ENCODE measurements at places on chromosomes 6 and 20.

DNA sequence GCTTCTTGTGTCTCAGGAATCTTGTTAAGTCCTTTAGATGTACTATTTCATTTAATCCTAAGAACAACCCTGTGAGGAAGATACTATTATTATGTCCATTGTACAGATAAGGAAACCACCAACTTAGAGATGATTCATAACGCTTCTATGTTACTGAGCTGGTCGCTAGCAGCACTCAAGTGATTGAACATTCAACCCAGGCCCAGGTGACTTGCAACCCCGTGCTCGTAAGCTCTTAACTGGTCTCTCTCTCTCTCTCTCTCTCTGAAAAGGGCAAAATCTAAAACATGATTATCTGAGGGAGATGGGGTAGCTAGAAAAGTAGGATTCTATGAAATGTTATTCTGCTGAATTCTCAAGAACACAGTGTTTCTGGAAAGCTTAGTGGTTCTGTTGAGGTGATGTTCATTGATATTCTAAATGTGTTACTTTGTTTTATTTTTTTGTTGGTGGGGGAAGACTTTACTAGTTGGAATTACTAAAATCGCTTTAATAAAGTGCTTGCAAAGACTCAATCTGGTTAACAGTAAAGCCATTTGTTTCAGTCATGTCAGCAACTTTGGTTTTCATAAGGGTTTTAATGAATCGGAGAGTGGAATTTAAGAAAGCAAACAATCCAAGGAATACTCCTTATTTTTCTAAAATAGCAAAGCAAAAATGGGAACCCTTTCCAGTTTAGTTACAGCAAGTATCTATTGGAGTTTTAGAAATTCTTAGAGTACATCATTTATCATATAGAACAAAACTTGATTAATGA is 265.0 kb upstream of the TAB2 start:
- DNase-seq: no peak

DNA sequence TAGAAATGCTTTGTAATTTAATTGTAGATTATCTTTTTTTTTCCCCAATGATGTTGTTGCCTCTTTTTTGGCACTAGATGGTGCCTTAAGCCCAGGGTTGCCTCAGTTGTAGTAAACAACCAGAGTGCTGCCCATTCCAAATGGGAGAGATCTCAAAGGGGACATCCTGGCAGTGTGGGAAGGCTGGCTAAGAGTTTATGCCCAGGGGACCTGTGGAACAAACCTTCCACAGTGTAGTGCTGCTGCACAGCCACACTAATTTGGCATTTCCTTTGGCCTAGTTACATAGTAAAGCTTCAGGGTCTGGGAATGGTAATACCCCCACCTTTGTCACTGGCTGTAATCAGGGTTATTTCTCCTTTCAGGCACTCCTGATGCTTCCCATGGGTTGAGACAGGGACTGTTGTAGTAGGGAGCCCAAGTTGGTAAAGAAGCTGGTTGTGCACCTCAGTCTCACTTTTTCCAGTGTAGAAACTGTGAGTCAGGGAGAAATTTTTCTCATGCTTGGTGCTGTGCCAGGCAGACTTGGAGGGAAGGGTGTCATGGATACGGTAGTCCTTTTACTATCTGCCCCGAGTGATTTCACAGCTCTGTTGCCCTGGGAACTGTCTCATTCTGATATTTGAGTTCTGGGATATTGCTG is 177.8 kb upstream of the ECI2 start:
- no peak for DNase-seq

DNA sequence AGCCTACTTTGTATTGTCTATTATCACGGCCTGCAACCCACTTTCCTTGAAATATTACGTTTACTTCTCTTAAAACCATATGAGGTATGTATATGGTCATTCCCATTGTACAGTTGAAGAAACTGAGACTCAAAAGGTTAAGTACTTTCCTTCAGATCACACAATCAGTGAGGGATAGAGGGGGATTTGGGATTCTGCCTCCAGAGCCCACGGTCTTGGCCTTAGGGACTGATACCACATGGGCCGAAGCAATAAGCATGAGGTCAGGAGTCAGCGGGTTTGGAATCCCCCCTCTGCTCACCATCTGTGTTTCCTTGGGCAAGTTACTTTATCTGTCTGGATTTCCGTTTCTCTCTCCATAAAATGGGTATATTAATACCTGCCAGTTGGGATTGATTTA is 19.4 kb upstream of the EPB41L1 start:
- DNase-seq: no peak

DNA sequence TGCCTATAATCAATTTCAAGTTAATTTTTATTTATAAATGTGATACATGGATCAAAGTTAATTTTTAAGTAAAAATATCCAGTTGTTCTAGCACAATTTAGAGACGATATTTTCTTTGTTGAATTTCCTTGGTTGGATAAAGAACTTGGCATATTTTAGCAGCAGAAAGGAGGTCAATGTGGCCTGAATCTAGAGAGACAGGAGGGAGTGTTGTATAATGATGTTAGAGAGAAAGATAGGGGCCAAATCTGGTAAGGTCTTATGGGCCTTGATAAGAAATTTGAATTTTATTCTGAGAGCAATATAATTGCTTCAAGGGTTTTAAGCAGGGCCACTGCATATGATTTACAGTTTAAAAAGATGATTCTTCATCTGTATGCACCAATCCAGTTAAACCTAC is 79.4 kb upstream of the OGFRL1 start:
- no peak for DNase-seq

DNA sequence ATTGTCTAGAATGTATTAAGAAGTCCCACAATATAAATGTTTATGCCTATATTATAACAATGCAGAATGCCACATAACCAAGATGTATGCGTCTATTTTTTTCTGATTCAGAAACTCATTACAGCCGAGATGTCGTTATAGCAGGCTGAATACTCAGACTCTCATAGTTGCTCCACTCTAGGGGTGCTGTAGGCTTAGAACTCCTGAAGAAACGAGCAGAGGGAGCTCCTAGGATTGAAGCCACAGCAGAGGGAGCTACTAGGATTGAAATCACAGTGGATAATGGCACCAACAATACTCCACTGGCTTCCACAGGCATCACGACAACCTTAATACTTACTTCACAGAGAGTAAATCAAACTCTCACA is 208.9 kb downstream of the KIF16B start:
- no peak for DNase-seq

DNA sequence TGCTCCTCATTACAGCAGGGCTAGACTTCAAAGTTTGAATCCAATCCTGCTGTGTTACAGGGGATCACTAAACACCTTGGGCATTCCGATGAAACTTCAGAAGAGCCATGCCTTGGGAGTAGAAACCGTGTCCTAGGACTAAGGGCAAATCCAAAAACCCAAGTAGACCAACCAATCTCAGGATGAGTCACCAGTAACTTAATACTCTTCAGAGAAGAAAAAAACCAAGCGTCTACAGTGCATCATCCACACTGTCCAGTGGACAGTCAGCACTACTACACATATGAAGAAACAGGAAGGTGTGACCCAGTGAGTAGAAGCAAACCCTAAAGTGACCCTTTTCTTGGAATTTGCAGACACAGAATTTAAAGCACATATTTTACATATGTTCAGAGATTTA is 39.5 kb upstream of the VAPB start:
- DNase-seq: no peak

DNA sequence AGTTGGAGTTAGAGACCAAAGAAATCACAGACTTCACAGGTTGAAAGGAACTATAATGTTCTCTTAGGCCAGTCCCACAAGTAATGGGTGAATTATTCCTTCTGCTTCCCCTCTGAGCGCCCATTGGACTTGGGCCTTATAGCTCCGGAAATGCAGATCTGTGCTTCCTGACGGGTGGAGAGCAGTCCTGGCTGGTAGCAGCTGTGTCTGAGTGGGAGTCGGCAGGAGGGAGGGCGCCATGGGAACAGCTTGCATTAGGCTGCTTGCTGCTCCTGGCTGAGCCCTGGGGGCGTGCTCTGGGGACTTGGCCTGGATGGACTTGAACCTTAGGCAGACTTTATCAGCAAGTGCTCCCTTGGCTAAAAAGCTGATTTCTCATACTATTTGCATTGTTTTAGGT is 18.4 kb upstream of the NUP153 start:
- DNase-seq: no peak

DNA sequence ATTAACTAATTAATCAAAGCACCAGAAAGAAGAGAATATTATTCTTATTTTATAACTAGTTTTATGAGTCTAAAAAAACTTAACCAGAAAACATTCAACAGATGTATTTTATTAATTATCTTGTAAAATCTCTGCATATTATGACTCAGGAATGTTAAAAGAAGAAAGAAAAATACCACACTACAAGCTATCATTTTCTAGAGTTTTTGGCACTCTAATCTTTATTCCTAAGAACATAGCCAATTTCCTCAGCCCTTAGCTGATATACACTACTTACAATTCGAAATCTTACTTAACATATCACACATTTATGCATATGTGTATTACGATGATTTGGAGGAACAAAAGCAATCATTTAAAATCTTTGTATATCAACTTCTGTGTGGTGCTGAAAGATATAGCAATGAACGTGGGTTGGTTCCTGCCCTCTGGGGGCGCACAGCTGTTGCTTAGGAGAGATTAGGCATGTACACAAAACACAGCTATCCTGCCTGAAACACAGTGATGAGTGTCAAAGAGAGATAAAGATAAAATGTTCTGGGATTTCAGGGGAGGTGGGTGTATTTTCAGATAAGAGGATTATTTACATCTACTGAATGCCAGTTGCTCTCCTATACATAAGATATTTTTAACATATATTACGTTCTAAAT is 404.5 kb downstream of the SYNE1 start:
- no peak for DNase-seq

DNA sequence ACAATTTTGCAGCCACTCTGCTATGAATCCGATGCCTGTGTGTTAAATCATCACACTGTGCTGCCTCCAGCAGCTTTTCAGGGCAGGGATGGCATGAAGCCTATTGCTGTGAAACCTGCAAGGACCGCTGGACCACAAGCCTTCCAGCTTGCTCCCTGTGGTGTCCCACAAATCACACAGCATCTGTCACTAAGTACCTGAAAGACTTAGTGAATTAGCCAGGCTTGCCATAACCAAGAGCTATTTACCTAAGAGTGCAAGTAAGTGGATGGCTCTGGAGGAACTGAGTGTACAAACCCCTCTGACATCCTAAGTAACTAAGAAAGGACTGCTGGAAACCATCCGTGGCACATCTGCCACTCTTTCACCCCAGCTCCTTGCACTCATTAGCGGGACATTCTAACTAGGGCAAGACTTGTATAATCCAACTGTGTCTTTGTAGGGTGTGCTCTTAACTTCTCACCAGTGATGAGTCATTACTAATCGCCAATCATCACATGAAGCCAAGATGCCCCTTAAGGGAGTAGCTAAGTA is 34.7 kb downstream of the FOXQ1 start:
- DNase-seq: no peak

- DNase-seq: no peak
These were observed 79.6 kb downstream of the CDH22 start for GRCh38 chr20:46228670-46229069.

GRCh38 chr20:64220891-64221527 is 34.5 kb upstream of the PCMTD2 start:
- no peak for DNase-seq

GRCh38 chr6:1849691-1850090 is 240.0 kb downstream of the FOXC1 start:
- DNase-seq: no peak

- no peak for DNase-seq
These were observed 346.3 kb upstream of the DEFB115 start for GRCh38 chr20:30910937-30911725.

DNA sequence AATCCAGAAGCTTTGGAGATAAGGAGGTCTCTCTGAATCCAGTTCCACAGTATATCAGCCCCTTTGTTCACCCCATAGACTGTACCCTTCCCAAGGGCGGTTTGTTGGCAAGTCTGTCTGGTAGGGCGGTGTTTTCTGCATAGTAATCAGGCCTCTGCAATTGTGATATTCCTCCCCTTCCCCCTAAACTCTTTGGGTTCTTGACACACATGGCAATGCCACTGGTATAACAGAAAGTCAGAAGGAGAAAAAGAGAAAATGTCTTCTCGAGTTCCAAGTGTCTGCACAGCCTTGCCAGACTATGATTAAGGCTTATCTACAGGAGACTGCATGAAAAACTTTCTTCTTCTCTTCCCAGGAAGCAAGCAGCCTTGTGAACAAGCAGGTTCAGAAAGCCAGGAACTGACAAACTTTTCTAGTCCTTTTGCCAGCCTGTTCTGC is 45.6 kb downstream of the FOXO3 start:
- DNase-seq: no peak

GRCh38 chr6:35381132-35381531 is 38.8 kb downstream of the PPARD start:
- DNase-seq: no peak

- DNase-seq: no peak
These were observed 92.6 kb downstream of the BFSP1 start for GRCh38 chr20:17438436-17439039.

DNA sequence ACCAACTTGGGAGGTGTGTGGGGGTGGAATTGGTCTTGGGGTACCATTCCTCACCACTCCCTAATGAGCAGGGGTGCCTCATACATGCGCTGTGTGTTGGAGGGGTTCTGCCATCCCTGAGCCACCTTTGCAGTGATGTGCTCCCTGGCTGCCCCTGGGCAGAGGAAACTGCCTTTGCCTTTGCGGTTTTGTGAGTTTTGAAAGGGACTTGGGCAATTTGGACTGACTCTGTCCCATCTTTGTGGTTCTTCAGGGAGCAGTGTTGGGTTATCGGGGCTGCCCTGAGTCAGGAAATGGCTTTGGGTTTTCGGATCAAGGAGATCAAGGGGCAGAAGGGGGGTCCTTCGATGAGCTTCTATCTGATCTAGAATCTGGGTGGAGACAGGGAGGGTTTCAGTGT is 3.9 kb upstream of the PHACTR3 start:
- no peak for DNase-seq

DNA sequence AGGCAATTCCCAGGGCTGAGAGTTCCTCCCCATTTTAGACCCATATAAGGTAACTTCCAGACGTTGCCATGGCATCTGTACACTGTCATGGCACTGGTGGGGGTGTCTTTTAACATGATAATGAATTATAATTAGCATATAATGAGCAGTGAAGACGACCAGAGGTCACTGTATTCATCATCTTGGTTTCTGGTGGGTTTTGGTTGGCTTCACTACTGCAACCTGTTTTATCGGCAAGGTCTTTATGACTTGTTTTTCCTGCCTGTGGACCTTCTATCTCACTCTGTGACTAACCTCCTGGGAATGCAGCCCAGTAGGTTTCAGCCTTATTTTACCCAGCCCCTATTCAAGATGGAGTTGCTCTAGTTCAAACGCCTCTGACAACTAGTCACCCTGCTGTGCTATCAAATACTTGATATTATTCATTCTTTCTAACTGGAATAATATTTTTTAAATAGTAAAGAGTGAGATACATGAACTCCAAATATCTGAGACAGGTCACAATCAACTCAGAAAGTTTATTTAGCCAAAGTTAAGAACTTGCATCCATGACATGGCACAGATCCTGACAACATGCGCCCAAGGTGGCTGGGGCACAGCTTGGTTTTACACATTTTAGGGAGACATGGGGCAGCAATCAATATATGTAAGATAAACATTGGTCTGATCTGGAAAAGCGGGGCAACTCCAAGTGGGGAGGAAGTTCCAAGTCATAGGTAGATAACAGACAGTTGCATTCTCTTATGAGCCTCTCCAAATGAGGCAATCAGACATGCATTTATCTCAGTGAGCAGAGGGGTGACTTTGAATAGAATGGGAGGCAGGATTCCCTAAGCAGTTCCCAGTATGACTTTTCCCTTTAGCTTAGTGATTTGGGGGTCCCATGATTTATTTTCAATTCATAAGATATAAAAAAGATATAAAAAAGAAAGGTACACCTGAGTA is 1.2 kb upstream of the UFL1 start:
- DNase-seq: no peak

Data from T-helper 9 cell (primary cell).